Gastroesophageal sphincter (tissue), 4 donors: ENCODE measurements at places on chromosomes 5 and 9.

DNA sequence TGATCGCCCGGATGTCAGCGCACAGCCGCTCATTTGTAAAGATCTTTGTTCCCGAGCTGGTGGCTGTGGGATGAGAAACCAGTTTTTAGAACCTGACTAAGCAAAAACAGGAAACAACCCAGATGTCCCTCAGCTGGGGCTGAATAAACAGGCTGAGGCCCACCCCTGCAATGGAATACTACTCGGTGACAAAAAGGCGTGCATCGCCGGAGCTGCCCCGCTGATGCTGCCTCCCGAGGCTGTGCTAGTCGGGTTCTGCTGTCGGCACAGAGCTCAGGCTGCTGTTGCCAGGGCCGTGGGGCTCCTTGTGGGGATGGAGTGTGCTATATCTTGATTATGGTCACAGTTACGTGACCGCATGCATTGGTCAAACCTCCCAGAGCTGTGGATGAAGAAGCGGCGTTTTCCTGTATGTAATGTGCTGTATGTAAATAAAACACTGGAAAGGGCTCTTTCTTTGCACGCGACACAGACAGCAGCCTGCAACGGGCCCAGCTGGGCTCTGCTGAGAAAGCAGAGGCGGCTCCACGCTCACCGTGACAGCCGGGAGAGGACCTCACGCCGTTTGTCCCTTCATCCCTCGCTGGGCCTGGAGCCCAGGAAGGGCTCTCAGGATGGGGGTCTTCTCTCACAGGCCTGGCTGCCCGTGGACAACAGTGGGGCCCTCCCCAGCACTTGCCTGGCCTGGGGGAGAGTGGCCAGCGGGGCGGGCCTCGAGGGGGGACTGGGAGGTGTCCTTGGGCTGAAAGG, 51.5 kb upstream of the RNU6ATAC start:
- ATAC-seq, result no peak

DNA sequence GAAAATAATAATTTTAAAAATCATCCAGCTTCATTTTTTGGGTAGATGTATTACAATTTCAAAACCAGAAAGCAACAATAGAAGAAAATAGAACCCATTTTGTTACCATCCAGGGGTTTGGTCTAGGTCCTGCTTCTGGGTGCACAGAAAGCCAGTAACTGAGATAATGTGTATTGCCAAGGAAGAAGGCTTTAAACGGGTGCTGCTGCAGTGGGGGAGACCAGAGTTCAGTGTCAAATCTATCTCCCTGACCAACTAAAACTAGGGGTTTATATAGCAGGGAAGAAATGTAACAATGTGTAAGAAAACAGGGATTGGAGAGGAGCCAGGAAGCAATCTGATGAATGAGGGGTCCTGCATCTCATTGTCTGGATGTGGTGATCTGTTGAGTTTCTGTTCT, 17.5 kb upstream of the MPDZ start:
- ATAC-seq, result no peak

DNA sequence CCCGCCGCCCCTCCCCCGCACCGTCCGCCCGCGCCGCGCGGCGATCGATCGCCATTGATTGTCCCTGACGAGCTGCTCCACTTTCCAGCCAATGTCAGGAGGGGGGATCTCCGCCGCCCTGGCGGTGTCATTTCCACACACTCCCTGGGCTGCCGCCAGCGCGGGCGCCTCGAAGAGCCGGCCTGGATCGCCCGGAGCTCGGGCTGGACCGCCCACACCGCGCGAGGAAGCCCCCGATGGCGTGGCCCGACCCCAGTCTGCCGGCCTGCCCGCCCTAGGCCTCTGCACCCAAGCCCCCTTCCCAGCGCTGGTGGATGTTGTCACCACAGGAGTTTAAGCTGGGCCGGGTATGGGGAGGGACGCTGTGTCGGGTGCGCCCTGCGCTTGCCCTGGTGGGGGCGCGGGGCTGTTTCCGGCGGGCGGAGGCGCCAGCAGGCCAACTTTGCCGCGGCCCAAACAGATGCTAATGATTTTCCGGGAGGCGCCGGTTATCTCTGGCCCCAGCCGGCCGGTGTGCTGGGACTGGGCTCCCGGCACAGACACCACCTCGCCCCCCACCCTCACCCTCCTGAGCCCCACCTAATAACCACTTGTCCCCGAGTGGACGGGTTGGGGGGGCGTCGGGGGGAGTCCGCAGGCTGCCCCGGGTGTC, 10.6 kb upstream of the CXXC5 start:
- peak; percentile 77 for ATAC-seq

DNA sequence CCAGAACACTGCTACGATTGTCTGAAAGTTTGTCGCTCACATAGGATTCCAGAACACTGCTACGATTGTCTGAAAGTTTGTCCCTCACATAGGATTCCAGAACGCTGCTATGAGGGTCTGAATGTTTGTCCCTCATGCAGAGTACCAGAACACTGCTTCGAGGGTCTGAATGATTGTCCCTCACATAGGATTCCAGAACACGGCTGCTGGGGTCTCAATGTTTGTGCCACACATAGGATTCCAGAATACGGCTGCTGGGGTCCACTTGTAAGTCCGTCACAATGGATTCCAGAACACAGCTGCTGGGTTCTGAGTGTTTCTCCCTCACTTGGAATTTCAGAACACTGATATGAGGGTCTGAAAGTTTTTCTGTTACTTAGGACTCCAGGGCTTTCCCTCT, 203.3 kb downstream of the FOXD4L6 start:
- no peak for ATAC-seq

DNA sequence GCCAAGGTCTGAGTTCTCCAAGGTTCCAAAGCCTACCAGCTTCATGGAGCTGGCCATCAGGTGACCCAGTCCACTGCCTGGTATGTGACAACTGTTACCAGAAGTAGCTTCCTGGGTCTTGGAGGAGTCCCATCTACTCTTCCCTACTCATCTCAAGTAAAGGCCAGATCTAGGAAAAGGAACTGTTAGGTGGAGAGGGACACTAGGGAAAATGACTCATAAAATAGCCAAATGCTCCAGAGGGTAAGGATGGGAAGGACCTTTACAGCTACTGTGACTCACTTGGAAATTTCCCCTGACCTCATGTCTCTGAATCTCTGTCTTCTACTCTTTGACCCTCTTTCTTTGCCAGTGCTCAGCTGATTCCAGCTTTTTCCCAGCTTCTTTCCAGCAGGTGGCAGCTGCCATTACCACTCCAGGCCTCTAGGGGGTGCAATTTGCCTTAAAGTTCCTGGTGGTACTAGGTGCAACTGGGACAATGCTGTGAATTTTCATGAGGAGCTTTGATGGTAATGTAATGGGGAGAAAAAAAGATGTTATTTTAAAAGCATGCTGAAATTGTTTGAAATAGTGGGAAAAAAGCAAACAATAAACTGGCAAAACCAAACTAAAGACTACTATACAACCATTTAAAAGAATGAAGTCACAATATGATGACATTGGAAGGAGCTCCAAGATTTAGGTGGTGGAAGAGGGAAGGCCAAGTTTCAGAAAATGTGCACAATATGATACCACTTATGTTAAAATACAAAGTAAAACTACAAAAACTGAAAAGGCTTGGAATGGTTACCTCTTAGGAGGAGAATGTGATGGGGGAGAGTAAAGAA, 27.1 kb upstream of the MYORG start:
- peak; percentile 79 for ATAC-seq

- no peak for ATAC-seq
These were observed 7.0 kb upstream of the GADD45G start for GRCh38 chr9:89597711-89598362.

- ATAC-seq, result no peak
These were observed 585.2 kb upstream of the TUSC1 start for GRCh38 chr9:26263478-26263877.

GRCh38 chr5:74446725-74447241, 193.7 kb downstream of the ENC1 start:
- ATAC-seq, result peak; percentile 79

GRCh38 chr9:29514336-29514735, 1941.1 kb upstream of the C9orf72 start:
- ATAC-seq, result no peak

DNA sequence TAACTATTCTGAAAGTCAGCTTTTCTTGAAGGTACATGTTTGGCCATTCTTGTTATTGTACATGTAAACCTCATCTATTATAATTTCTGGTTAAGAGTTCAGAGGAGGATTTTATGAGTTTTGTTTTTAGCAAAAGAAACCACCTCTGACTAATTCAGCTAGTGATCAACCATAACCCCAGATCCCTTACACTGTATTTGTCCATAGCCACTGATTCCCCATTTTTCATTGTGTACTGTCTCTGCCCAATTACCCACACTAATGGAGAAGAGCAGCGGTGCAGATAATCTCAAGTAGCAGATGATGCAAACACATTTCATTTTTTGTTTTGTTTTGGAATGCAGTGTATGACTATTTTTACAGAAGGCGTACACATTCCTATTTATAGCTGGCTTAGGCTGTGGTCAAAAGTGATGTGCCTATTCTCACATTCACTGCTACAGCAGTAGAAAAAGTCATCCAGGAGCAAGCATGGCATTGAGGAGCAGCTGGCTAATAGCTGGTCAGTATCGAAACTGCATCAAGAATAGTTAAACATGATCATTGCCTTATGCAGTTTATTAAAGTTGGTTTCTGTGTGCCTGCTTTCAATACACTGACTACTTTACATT, 988.3 kb downstream of the DTWD2 start:
- ATAC-seq, result no peak

DNA sequence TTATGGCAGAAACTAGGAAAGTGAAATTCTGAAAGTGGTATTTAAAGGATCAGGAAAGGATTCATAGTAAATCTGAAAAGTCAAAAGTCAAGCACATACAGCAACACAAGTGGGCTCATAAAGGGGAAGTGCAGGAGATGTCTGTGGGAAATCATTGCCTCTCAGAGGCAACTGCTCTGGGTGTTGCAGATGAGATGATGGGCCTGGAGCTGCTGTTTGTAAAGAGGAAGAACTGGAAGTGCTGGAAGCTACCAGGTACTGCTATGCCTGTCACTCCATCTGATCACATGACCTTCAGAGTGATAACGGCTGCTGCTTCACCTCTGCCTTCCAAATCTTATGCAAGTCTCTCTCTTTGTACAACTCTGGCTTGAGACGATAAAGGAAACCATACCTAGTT, 55.9 kb downstream of the ADRB2 start:
- no peak for ATAC-seq

- ATAC-seq, result no peak
These were observed 32.7 kb downstream of the NFIB start for GRCh38 chr9:14281136-14281795.

- ATAC-seq, result peak; percentile 24
These were observed 123.3 kb upstream of the ERCC6L2 start for GRCh38 chr9:95752129-95752731.

GRCh38 chr5:154603953-154604679, 126.1 kb upstream of the HAND1 start:
- peak; percentile 48 for ATAC-seq

DNA sequence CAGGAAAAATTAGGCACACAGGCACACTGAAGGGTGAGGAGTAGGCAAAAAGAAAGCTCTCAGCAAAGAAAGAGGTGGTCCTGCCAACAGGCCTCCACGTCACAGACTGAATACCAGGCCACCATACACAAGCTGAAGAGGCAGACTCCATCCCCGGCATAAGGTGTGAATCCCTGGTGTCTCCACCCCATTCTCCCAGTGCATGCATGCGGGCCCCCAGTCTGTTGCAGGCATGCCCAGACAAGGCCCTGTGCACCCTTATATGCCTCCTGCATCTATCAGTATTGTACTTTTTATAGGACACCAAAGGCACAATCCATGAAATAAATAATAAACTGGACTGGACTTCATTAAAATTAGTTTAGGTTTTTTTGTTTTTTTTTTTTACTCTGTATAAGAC, 73.1 kb downstream of the RGMB start:
- no peak for ATAC-seq

- ATAC-seq, result peak; percentile 72
These were observed 151.7 kb upstream of the ELL2 start for GRCh38 chr5:96113170-96113939.

- ATAC-seq, result peak; percentile 75
These were observed 363 bp upstream of the SLC25A48 start for GRCh38 chr5:135833961-135834638.

- ATAC-seq, result no peak
These were observed 16.2 kb upstream of the UGT3A1 start for GRCh38 chr5:36007366-36007765.

GRCh38 chr5:53923961-53924360, 363.5 kb downstream of the NDUFS4 start:
- ATAC-seq, result no peak

GRCh38 chr5:135526924-135527323, 8.8 kb downstream of the NEUROG1 start:
- no peak for ATAC-seq

DNA sequence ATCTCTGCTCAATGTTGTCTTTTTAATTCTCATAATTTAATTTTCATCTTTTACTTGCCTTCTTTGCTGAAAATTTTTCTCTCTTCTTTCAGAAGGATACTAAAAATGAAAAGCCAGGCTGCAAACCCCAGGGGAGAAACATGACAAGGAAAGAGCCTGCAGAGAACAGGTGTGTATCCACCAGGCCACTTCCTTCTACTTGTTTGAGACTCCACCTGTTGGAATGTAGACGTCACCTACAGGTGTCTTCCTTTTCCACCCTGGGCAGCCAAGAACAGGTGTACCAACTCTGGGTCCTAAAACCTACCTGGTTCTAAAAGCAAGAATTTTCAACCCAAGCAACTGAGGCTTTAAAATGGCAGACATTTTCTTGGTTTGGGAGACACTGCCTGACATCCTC, 166.8 kb downstream of the ATP10B start:
- no peak for ATAC-seq

- ATAC-seq, result no peak
These were observed 19.7 kb downstream of the ACSL6 start for GRCh38 chr5:131991593-131992324.

DNA sequence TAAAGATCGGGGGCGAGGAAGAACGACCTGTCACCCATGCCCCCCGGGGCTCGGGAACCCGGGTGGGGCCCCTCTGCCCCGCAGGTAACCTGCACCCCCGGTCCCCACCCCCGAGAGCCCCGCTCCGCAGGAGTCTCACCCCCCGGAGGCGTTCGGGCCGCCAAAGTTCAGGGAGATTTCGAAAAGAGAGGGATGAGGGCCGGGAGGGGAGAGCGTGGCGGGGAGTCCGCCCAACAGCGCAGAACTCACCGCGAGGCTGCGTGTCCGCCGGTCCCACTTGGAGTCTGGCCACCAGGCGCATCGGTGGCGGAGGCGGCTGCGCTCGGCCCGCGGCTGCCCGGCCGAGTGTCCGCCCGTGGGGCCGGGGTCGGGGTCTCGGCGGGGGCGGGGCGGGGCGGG, at the start of gene PHF19:
Gene PHF19 (minus strand): TSS at position 347 of the 399 bp plus-strand sequence. CDS start 2,447 bp downstream, outside the sequence.
- ATAC-seq, result peak; percentile 46

DNA sequence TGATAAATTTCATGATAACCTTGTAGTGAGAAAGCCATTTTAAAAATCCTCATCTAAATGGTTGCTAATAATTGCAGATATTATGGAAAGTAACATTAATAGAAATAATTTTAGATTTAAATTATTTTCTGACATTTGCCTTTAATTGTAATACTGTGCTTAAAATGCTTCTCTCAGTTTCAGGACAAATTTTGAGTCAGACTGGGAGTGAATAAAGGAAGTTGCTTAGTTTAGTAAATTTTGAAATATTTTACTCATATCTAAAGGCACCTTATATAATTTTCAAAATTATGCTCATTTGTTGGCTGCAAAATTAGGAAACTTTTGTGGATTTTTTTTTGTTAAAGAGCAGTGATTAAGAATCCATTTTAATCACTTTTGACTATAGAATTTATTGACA, 93.8 kb downstream of the CSNK1G3 start:
- ATAC-seq, result no peak
